ENCODE measurements at places on chromosomes 1 and 21.
A peak's percentile ranks its signal among the peaks of the same experiment; 100 is the strongest.

GRCh38 chr1:23799570-23800399 is 769 bp downstream of the GALE start:
- peak; percentile 56 for DNase-seq

DNA sequence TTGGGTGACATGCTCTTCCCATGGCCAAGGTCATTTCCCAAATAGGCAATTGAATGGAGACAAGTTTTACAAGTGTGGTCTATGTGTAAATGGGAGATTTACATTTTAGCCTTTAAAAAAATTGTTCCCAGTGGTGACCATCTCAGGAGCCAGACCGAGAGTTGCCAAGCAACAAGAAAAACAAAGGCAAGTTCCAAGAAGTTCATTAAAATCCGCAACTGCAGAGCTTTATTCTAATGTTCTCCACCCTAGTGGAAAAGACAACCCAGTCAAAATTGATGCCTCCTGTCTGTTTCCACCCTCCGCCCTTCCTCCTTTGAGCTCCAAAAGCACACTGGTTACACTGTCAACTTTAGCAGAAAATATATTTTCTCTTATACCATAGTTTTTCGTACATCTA is 33.2 kb upstream of the CD55 start:
- no peak for DNase-seq

- DNase-seq = no peak
Measured at GRCh38 chr1:31736675-31737074, 27.5 kb downstream of the ADGRB2 start.

- DNase-seq = no peak
Measured at GRCh38 chr1:33346533-33346926, 25.6 kb upstream of the A3GALT2 start.

GRCh38 chr21:44059710-44060109 is 47.5 kb upstream of the PWP2 start:
- no peak for DNase-seq

GRCh38 chr1:153466908-153467307 is 6.5 kb upstream of the S100A7 start:
- peak; percentile 36 for DNase-seq

GRCh38 chr1:81446000-81446669 is 354.6 kb upstream of the ADGRL2 start:
- DNase-seq = no peak

GRCh38 chr1:71621785-71622184 is 541.0 kb upstream of the ZRANB2 start:
- DNase-seq = peak; percentile 90

- DNase-seq = no peak
Measured at GRCh38 chr1:206803221-206803730, 31.0 kb upstream of the IL10 start.

GRCh38 chr1:155329980-155330598 is 9.4 kb downstream of the RUSC1 start:
- DNase-seq = no peak

GRCh38 chr1:110118636-110119396 is 6.6 kb downstream of the UBL4B start:
- peak; percentile 52 for DNase-seq

DNA sequence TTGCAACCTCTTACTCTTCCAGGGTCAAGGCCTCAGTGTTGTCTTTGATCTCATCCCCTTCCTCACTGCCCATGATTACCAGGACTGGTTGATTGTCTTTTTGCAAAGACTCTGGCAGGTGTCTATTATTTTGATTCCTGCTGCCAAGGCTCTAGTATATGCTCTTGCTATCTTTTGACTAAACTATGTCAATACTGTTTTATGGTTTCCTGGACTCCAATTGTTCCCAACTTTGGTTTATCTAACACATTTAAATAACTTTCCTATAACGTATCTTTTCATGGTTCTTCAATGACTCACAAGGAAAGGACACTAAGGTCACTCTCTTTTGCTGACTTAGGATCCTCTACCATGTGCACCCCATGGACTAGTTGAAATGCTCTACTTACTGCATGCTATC is 141.5 kb downstream of the PTPRC start:
- DNase-seq = peak; percentile 26

- no peak for DNase-seq
Measured at GRCh38 chr1:116546354-116546977, 24.4 kb downstream of the CD58 start.

DNA sequence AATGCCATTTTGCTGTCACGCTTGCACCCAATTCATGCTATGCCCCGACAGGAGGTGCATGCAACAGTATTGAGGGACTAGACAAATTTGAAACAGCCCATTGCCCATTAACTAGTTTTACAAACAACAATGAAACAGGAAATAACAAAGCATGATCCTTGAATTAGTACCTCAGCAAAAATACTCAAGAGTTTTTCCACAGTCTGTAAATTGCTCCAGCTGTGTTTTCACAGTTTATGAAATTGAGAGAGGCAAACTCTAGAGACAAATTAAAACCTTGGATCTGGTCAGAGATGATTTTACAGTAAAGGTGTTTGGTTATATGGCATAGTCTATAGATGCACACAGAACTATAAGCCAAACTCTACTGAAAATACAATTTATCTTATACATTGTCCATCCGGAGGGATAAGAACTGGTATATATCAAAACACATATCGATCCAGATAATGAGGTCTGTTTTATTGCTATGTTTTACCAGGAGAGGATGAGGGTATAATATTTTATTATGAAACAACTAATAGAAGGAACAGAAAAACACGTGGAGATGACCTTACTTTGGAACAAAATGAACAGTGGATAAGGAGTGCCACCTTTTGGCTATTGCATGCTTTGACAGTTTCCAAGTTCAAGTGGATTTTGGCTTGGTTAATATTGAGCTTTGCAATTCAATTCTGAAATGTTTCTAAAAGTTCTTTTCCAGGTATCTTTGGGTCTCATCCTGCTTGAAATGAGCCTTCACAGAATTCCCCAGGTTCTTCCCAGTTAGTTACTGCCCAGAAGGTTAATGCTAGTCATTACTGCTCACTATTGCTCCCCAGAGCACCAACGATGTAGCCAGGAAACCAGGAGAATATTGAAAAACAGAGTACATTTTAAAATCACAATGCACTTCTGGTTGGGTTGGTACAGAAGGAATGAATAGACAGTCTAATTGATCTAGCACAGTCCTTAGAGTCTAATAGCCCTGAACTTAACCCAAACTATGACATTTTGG is 45.7 kb downstream of the ZC3H11B start:
- DNase-seq = peak; percentile 71

- DNase-seq = no peak
Measured at GRCh38 chr1:148263906-148264255, 111.8 kb upstream of the NBPF11 start.

DNA sequence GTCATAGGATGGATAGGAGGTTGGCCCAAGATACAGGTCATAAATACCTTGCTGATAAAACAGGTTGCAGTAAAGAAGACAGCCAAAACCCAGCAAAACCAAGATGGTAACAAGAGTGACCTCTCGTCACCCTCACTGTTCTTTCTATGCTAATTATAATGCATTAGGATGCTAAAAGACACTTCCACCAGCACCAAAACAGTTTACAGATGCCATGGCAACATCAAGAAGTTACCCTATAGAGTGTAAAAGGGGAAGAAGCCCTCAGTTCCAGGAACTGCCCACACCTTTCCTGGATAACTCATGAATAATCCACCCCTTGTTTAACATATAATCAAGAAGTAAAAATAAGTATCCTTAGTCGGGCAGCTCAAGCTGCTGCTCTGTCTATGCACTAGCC is 671.9 kb downstream of the PTPRC start:
- no peak for DNase-seq

GRCh38 chr1:24067978-24068377 is 44.0 kb downstream of the MYOM3 start:
- no peak for DNase-seq

DNA sequence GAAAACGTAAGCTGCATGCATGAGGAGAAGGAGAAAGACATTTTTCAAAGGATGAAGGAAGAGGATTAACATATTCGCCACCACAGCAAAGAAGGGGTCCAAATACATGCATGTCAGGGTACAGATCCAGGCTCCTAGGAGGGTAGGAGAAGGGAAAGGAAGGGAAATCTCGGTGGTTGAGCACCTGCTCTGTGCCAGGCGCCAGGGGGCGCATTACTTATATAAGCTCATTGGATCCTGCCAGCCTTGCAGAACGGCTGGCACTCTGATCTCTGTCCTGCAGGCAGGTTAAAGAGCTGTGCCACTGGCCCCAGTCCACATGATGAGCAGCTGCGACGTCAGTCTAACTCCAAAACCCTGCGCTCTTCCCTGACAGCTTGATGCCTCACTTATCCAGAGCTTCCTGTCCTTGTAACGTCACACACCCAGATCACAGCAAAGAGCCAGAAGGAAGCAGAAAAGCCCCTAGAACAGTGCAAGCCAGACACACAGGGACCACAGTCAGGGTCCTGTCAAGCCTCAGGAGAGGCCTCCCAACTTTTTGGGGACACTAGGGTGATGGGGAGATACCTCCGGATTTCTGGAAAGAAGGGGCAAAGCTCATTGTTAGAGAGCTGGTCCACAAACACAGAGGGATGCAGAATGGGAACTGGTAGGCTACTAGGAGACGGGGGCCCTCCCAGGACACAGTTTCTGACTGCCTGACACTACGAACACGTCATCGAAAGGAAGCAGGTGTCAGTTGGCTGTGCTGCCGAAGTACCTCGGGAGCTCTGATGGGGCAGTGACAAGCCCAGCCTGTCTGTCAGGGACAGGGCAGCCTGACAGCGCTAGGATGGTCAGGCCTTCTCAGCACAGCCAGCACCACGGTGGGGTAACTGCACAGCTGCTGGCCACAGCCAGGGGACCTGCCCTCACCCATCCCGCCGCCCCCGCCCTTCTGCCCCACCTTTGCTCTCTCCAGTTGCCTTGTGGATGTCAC is 99.1 kb downstream of the BEND5 start:
- DNase-seq = peak; percentile 41

- DNase-seq = peak; percentile 14
Measured at GRCh38 chr1:240492832-240493440, 119.0 kb downstream of the GREM2 start.
